ENCODE measurements at places on chromosomes 5 and 9.

DNA sequence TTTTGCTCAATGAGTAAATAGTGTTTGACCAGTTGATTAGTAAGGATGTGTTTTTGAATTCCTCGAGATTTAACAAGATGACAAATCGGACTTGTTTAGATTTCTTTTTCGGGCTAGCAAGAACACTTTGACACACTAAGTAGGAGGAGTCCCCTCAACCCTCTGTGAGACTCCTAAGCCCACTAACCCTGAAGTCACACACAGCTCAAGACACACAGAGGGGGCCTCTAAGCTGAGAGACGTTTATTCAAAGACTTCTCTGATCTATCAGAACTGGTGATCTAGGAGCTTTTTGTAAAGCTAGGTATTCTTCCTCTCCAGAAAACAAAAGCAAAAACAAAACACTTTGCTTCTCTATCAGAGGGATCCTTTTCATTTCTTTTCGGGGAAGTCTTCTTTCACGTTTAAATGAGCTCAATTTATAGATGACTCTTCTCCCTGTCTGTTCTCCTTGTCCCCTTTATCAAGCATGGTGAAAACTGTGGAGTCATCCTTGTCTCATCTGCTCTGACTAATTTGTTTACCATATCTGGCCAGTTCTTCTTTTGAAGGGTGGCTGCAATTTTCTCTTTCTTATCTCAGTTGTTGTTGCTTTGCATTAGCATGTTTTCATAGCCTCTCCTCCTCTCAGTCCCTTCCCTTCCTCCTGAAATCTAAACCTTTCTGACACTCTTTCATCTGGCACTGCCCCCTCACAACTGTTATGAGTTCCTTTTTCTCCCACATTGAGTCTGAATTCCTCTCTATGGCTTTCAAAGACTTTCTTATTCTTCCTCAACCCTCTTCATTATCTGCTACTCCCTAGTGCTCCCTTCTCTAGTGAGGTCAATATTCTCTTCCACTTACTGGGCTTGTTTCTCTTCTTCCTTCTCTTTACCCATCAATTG lies 68.5 kb upstream of the RAI14 start:
- peak overlapping the region; percentile 12 for H3K27ac ChIP-seq
- no peaks in the 10 kb centered on the region for H3K27me3 ChIP-seq
- DNase-seq, result no peak
- no peaks in the 10 kb centered on the region for H3K36me3 ChIP-seq
- H3K4me3 ChIP-seq, result no peak overlapping the region

DNA sequence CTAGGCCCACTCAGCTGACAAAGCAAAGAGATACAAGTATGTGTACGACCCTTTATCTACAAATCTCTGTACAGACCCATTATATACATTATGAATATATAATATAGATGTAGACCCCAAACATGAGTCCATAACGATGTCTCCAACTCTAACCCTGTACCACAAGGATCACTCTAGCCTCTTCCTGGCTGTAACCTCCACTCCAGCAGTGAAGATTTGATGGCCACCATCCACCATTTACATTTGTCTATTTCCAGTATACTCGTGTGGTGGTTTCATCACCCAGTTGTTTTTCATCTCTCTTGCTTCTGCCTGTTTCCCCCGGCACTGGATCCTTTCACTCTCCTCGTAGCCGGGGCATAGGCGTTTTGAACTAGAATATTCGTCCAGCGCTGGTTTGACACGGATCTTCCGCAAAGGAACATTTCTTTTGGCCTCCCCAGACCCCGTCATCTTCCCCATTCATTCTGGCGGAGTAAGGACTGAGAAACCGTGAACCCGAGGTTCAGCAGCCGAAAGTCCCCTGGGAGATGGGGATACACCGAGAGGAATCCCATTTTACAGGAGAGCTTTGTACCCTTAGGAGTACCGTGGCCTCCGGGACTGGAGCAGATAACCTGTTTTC lies 828 bp upstream of the TRIO start:
- DNase-seq, result no peak
- H3K4me1 ChIP-seq, result peaks cover 4% of the 10 kb centered on the region
- peak overlapping the region; percentile 86 for H3K27ac ChIP-seq
- H3K4me3 ChIP-seq, result peak overlapping the region; percentile 54

DNA sequence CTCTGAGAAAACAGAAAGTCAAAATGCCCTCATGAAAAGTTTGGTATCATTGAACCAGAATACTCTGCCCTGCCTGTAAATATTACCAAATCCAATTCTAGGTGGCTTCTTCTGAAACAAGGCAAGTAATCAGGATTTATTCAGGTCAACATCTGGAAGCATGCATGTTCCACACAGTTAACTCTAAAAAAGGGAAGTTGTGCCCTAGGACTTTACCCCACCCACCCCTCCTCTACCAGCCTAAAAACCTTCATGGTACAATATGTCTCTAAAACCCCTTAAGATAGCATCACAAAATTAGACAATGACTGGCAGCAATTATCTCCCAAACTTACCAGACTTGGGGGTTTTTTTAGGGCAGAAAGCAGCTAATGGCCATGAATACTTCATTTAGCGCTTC lies 414.8 kb upstream of the SLC30A5 start:
- no peak for DNase-seq
- H3K27ac ChIP-seq, result no peak overlapping the region
- H3K27me3 ChIP-seq, result no peaks in the 10 kb centered on the region
- H3K4me1 ChIP-seq, result peaks cover 7% of the 10 kb centered on the region
- H3K4me3 ChIP-seq, result no peak overlapping the region

DNA sequence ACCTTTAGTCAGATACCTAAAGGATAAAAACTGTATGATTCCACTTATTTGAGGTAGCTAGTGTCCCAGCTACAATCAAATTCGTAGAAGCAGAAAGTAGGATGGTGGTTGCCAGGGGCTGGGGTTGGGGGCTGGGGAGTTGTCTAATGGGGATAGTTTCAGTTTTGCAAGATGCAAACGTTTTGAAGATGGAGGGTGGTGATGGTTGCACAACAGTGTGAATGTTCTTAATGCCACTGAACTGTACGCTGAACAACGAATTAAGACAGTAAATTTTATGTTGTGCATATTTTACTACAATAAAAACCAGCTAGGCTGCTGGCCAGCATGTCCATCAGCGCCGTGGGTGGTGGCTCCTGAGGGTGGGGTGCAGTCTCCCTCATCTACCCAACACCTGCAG lies 137.8 kb downstream of the GADD45G start:
- no peaks in the 10 kb centered on the region for H3K4me1 ChIP-seq
- DNase-seq, result no peak
- no peak overlapping the region for H3K4me3 ChIP-seq
- H3K27me3 ChIP-seq, result no peaks in the 10 kb centered on the region
- H3K27ac ChIP-seq, result no peak overlapping the region
- no peaks in the 10 kb centered on the region for H3K36me3 ChIP-seq

GRCh38 chr5:112119969-112120368 lies 299.1 kb downstream of the EPB41L4A start:
- H3K36me3 ChIP-seq, result no peaks in the 10 kb centered on the region
- no peaks in the 10 kb centered on the region for H3K4me1 ChIP-seq
- no peak overlapping the region for H3K4me3 ChIP-seq

DNA sequence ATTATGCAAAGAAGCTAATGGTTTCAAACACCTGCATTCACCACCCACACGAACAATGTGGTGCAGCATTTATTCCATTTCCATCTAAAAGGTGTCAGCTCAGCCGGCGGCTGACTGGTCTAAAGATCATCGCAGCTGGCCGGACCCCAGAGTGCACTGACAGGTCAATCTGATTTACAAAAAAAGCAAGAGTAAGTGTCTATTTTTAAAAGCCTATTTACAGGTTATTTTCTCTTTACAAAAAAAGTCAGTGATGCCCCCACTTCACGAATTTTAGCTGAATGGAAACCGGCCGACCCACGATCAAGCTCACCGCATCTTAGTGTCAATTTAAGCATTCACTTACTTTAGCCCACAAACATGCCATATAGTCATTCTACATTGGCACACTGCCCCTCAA lies 58.3 kb downstream of the SEMA4D start:
- DNase-seq, result no peak
- H3K4me1 ChIP-seq, result peaks cover 30% of the 10 kb centered on the region
- H3K36me3 ChIP-seq, result no peaks in the 10 kb centered on the region
- H3K27me3 ChIP-seq, result no peaks in the 10 kb centered on the region
- H3K4me3 ChIP-seq, result no peak overlapping the region
- no peak overlapping the region for H3K27ac ChIP-seq

GRCh38 chr9:108478431-108479332 lies 377.1 kb downstream of the ACTL7B start:
- no peaks in the 10 kb centered on the region for H3K36me3 ChIP-seq
- peak; percentile 60 for DNase-seq
- H3K4me3 ChIP-seq, result no peak overlapping the region
- H3K27me3 ChIP-seq, result no peaks in the 10 kb centered on the region

- no peaks in the 10 kb centered on the region for H3K27me3 ChIP-seq
- no peak overlapping the region for H3K27ac ChIP-seq
- no peak overlapping the region for H3K4me3 ChIP-seq
- no peak for DNase-seq
Measured at GRCh38 chr5:103741984-103742383, 179.4 kb upstream of the NUDT12 start.

DNA sequence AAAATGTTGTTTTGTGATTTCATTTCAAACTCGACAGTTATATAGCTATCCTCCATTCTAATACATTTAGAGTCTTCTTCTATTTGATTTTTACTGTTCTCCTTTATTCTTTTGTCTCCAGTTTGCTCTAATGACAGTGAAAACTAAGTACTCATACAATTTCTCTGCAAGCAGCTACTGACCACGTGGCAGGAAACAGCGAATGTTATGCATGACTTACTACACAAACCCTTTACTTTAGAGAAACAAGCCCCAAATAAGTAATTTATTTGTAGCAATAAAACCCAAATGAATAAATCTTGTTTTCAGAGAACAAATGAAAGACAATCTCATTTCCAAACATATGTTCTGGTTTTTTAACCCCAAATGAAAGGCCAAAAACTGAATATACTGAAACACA lies 41.9 kb downstream of the CDH6 start:
- no peaks in the 10 kb centered on the region for H3K36me3 ChIP-seq
- no peaks in the 10 kb centered on the region for H3K27me3 ChIP-seq
- no peak for DNase-seq
- H3K4me1 ChIP-seq, result no peaks in the 10 kb centered on the region

DNA sequence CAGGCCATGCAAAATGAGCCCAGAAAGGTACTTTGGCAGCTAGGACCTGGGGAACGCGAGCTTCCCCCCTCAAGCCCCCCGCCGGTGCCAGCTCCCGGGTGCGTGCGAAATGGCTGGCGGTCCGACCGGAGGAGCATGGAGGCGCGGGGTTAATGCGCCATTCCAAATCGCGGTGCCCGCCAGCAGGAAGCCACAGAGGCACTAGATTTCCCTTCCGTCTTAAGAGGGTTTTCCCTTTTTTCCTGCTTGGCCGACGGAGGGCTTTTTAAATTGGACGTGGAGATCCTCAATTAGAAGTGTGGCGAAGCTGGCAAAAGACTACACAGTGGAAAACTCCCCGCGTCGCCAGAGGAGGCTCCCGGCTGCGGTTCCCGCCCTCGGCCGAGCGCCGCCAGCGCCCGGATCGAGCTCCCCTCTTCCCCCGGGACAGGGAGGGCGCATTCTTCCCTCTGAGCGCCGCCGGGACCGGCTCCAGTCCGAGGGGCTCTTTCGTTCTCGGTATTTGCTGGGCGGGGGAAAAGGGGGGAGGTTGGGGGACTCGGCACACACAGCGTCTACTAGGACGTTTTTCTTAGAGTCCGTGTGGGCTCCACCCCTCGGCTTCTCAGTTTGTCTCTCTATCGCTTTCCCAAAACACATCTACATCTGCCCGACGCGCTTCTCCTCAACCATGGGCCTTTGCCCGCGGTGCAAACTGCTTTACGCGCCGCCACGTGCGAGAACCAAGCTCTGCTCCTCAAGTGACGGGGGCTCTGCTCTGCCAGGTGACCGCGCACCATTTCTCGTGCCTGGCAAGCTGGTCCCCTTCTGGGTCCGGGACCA lies 3.0 kb downstream of the GDNF start:
- H3K27me3 ChIP-seq, result peaks cover 56% of the 10 kb centered on the region
- H3K4me1 ChIP-seq, result no peaks in the 10 kb centered on the region
- no peak for DNase-seq
- H3K27ac ChIP-seq, result peak overlapping the region; percentile 50
- no peaks in the 10 kb centered on the region for H3K36me3 ChIP-seq

GRCh38 chr9:114643896-114644295 lies 13.7 kb downstream of the TEX53 start:
- H3K4me3 ChIP-seq, result no peak overlapping the region
- no peak for DNase-seq
- H3K4me1 ChIP-seq, result no peaks in the 10 kb centered on the region
- H3K36me3 ChIP-seq, result no peaks in the 10 kb centered on the region
- H3K27me3 ChIP-seq, result no peaks in the 10 kb centered on the region

GRCh38 chr5:146751054-146751453 lies 127.5 kb downstream of the PPP2R2B start:
- no peak overlapping the region for H3K4me3 ChIP-seq
- H3K4me1 ChIP-seq, result no peaks in the 10 kb centered on the region
- DNase-seq, result no peak
- H3K27ac ChIP-seq, result no peak overlapping the region

DNA sequence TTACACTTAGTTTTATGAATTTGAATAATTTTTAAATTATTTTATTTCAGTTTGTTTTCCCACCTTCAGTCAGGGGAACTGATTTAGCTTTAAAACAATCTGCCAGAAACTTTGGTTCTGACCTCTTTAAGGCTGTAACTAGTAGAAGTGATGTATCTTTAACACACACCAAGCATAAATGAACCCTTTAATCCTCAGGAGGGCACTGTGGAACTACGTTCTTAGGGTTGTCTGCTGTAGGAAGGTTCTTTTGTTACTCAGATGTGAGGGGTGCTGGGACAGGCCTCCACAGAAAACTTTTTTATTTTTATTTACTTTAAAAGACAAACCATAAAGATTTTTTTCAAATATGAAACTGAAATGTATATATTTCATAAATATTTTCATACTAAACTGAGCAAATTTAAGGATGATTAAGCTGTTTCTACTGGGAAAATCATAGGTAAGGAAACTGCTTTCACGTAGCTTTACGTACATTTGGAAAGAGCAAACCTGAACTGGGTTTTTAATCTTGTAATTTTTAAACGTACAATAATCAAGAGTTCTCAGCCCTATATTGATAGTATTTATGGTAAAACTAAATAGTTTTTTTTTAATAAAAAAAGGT lies 5.3 kb downstream of the KLF4 start:
- peak; percentile 64 for DNase-seq
- H3K27me3 ChIP-seq, result no peaks in the 10 kb centered on the region
- H3K4me3 ChIP-seq, result peak overlapping the region; percentile 56
- H3K36me3 ChIP-seq, result no peaks in the 10 kb centered on the region
- no peaks in the 10 kb centered on the region for H3K4me1 ChIP-seq

DNA sequence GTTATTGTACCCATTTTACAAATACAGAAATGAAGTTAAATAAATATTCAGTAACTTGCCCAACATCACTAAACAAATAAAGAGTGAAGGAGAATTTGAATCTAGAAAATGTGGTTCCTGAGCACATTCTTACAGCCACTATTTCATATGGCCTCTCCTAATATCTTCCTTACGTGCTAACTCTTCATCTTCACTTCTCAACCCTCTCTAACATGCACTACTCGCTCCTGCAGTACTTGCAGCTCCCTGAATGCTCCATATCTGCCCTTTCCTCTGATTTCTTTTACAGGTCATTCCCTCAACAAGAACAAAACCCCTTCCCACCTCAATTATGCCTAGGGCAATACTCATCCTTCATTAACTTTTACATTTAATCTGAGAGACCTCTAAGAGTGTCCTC lies 711.5 kb downstream of the CETN3 start:
- DNase-seq, result no peak
- no peak overlapping the region for H3K4me3 ChIP-seq
- H3K36me3 ChIP-seq, result no peaks in the 10 kb centered on the region

Data from colonic mucosa (tissue), 4 donors.